ENCODE measurements at places on chromosomes 13 and 19. TPM values are rescaled to one million over a fixed set of nuclear protein-coding genes. Genes with fewer than 3 reads are reported as not detected.

GJB2 gene
- total RNA-seq = not detected

ZNF85 gene
- 10.0 TPM for total RNA-seq

- no peak for DNase-seq
Observed at GRCh38 chr19:22502766-22503165, 80.6 kb upstream of the ZNF98 start.

DNA sequence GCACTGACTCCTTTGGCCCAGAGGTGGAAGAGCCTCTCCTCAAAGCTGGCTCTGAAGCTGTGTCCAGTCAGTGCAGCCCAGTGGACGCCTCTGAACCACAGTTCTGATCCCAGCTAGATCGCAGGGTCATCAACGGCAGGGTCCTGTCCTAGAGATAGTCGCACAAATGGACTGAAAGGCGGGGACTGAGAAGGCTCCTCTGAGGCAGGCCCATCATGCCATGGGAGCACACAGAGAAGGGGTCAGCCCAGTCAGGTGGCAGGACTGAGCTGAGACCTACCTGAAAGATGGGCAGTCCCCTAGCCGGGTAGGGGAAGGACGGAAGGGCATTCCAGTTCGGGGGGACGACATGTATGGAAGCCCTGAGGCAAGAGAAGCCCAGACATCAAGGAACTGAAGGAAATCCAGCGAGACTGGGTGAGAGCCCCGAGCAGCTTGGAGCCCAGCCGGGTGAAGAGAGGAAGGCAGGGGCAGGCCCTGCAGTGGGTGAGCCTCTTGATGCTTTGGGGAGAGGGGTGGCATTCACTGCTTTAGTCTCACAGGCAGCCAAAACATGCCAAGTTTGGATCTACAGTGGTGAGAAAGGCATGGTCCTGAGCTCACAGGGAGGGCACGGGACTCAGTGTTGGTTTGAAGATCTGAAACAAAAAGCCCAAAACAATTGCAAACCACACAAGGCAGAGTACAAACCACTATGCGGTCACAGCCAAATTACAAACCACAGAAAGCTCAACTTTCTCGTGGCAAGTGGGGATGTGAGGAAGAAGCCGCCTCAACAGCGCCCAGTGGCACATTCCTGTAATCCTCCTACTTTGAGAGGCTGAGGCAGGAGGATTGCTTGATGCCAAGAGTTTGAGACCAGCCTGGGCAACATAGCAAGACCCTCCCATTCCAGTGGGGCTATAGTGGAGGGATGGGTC, 10.0 kb downstream of the CALM3 start:
- no peak for DNase-seq

DNA sequence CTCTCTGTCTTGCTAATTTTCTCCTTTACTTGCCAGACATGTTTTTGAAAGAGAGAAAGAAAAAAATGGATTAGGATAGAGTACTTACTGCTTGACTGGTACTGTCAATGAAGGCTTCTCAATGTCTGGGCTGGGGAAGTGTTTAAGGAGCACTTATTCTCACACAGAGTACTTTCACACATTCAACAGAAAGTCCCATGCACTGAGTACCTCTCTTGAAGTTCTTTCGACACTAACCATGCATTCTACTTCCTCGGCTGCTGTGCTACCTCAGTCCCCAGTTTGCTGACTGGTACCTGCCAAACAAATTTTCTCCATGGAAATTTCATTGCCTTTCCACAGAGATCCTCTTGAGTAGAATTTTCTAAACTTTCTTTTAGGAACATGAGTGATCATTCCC, 281.9 kb downstream of the RBM26 start:
- no peak for DNase-seq

GRCh38 chr13:43054803-43055802, 31.7 kb downstream of the DNAJC15 start:
- no peak for DNase-seq

- DNase-seq = no peak
Observed at GRCh38 chr13:41018602-41018948, 541 bp downstream of the ELF1 start.

DNA sequence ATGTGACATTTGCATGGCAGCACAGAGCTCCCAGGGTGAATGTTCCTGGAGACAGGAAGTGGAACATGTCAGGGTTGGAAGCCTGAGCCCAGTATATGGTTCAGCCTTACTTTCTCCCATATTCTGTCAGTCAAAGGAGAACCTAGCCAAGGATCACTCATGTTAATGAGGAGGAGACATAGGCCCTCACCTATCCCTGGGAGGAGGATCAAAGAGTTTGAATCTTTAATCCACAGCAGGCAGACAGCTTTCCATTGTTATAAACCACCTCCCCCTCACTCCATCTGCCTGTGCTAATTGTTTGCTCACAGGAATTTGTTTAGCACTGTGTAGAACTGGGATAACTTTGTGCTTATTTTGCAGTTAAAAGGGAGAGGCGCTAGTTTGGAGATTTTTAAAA, 1069.1 kb downstream of the EFNB2 start:
- DNase-seq = no peak

FUT3 gene
- under 0.01 TPM for total RNA-seq

GET3 gene
- 106 TPM for total RNA-seq

CYP4F8 gene
- total RNA-seq = under 0.01 TPM

GRCh38 chr13:102141625-102142472, 260.0 kb downstream of the FGF14 start:
- no peak for DNase-seq

COX7A1 gene
- not detected for total RNA-seq

DNA sequence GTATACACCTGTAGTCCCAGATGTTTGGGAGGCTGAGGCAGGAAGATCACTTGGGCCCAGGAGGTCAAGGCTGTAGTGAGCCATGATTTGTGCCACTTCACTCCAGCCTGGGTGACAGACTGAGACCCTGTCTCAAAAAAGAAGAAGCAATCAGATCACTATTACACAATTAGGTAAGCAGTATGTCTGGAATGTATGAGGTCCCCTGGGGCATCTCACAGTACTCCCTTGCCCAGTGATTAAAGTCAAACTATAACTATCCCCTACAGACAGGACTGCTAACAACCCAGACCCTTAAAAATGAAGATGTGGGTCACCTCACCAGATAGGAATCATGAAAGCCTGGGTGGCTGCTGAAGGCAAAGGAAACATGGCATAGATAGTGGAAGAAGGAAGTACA, 9.4 kb upstream of the PAN3 start:
- DNase-seq = no peak

DNA sequence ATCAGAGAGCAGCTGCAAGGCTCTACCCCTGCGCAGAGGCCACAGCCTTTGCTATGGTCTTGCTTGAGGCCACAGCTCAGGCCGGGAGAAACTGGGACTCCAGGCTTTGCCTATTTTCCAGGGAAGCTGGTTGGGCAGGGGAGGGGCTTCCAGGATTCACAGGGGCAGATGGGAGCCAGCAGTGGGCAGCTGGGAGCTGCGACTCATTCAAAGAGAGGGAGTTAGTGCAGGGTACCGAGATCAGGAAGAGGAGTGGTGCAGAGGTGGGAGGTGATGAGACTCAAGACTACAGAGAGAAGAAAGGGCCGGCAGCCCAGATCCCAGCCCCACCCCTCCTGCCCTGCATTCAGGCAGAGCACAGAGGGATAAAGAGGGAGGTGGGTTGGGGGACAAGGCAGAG, 12.1 kb downstream of the ADGRE5 start:
- DNase-seq = no peak

DNA sequence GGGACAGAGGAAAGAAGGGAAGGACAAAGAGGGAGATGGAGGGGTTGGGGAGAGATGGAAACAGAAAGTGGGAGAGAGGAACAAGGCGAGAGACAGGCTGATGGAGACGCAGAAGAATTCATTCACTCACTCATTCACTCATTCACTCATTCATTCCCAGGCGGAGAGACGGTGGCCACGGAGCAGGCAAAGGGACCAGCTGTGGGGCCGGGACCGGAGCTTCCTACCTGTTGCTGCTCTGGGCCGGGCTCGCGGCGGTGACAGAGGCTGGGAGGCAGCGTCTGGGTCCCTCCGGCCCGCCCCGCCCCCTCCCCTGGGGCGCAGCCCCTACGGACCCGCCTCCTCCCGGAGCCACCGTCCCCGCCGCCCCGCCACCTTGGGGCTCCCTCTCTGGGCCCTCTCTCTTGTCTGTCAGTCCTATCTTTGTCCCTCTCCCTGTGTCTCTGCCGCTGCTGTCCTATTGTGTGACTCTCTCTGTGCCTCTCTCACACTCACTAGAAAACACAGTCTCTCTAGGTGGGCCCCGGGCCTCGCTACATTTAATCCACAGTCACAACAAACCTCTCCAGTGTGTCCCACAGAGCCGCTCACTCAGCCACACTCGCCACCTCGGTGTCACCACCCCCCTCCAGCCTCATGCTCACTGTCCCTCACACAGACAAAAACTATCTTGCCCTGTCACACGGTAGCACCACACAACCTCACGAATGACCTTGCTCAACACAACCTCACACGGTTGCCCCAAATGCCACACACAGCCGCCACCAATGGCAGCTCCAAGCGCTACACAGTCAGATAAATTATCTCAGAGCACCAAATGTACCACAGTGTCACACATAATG, at the start of gene GNG8:
TSS of gene GNG8 (minus strand) at position 283 of the 842 bp plus-strand sequence. CDS start 1,520 bp downstream, outside the sequence.
- no peak for DNase-seq

DNA sequence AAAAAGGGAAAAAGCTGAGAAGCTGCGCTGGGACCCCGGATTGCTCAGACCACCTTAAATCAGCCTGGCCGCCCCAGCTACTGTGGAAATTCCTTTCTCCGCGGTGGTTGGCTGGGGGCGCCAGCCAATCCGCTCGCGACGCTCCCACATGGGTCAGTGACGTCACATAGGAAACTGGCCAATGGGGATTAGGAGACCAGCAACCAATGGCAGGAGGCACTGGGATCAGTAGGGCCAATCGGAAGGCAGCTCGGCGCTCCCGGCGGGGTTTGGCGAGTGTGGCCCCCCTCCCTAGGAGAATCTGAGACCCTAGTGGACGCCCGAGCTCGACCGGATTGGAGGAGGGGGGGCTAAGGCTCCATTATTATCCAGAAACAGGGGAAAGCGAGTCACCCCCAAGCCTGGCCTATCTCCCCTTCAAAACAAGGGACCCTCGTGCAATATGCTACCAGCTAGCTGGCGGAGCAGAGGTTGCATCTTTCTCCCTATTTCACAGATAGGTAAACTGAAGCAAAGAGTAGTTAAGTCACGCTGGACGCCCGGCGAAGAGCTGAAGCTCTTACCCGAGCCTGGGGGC, 6.5 kb upstream of the TLE2 start:
- peak; percentile 90 for DNase-seq

NOVA2 gene
- total RNA-seq = not detected

ZSCAN18 gene
- total RNA-seq = 178 TPM

KLHL26 gene
- total RNA-seq = 11.0 TPM

DNA sequence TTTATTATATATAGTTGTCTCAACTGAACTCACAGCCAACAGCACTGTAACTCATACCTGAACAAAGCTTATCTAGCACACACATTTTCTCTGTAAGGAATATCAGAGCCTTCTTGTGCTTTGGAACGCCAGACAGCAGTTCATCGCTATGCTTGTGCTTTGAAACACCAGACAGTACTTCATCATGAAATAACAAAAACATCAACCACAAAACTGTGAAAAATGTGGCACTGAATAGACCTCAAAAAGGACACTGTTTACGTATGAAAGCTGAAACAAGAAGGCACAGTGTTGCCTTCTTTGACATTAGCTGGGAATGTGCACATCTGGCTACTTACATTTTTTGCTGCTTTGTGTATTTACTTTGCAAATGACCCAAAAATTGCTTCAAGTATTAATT, 160.2 kb downstream of the PDS5B start:
- no peak for DNase-seq

PLA2G4C gene
- 1.9 TPM for total RNA-seq

DNA sequence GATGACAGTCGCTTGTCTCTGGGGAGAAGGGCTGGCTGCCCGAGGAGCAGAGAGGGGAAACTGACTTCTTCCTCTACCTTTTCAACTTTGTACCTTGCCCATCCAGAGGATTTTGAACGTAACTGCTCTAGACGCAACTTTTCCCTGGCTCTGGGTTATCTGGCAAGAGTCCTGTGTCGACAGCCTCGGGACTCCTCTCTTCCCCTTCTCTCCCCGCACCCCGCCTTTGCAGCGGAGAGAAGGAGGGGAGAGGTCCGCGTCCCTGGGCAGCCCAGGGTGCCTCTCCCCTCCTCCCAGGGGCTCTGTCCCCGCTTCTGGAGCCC, 574 bp downstream of the SH3GL1 start:
- DNase-seq = no peak

BRME1 gene
- total RNA-seq = 2.4 TPM
